ENCODE measurements at places on chromosomes 3 and 15.

- DNase-seq: no peak
These were observed 30.8 kb downstream of the MCTP2 start for GRCh38 chr15:94262201-94262600.

- DNase-seq: no peak
These were observed 75.3 kb downstream of the ZNF609 start for GRCh38 chr15:64535460-64536243.

DNA sequence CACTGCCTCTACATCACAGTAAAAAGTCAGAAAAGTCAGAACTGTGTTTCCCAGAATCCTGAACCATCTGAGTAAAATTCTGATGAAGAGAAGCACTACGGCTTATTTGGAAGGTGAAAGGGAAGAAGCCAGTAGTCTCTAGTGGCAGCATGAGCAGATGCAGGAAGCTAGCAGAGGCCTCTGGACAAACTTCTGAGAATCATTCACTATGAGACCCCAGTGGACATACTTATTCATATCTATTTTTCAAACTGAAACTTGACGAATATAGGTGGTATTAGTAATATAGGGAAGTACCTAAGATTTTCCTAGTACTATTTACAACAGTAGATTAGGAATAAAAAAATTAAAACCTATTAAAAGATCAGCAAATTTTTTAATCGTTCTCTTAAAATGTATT is 272.8 kb upstream of the TTC14 start:
- no peak for DNase-seq

GRCh38 chr3:64080616-64081234 is 57.4 kb upstream of the PSMD6 start:
- DNase-seq: no peak

GRCh38 chr3:49882166-49882565 is 12.5 kb upstream of the CAMKV start:
- no peak for DNase-seq

DNA sequence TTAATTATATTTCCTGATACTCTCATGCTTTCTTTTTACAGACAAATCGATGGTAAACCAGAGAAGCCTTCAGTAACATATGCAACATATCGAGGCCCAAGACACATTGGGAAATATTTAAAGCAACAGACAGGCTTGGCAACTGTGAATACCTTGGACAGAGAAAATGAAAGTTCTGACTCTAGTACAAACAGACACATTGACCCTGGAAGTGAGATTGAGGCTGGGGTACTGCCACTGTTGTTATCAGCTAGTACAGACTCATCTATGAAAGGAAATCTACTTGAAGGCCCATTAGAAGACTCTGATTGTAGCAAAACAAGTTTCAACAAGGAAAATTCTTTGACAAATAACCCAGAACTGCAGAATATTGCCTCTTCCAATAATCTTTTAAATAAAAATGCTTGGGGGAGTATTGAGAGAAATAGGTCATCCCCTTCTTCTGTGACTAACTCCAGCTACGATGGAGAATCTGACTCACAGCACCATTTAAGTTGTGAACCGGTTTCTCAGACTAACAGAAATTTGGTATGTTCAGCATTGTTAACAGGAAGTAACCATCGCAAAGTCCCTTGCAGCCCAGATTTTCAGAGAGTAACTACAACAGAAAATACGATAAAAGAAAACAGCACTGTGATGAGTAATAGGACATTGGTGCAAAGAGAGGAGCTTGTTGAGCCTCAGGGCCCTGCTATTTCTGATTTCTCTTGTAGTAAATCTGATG is 50.2 kb downstream of the CRYBG3 start:
- no peak for DNase-seq

- no peak for DNase-seq
These were observed 52.0 kb downstream of the CCR3 start for GRCh38 chr3:46293991-46294833.

- no peak for DNase-seq
These were observed 14.2 kb downstream of the RBPMS2 start for GRCh38 chr15:64761156-64761555.

DNA sequence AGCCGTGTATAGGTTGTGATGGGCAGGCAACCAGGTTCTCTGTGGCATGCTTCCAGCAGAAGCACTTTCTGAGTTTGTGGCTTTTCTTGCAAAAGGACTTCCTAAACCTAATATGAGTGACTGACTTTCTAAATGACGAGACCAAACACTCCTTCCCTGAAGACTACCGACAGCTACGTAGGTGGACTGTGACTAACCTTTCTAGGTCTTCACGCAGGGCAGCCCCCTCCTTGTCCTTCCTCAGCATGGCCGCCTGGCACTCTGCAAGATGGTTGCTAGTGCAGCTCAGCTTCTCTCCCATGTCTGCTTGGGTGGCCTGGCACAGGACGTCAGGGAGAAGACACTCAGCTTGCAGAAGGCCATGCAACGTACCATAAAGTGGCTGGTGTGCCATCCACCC is 20.9 kb downstream of the CXCR6 start:
- DNase-seq: no peak

DNA sequence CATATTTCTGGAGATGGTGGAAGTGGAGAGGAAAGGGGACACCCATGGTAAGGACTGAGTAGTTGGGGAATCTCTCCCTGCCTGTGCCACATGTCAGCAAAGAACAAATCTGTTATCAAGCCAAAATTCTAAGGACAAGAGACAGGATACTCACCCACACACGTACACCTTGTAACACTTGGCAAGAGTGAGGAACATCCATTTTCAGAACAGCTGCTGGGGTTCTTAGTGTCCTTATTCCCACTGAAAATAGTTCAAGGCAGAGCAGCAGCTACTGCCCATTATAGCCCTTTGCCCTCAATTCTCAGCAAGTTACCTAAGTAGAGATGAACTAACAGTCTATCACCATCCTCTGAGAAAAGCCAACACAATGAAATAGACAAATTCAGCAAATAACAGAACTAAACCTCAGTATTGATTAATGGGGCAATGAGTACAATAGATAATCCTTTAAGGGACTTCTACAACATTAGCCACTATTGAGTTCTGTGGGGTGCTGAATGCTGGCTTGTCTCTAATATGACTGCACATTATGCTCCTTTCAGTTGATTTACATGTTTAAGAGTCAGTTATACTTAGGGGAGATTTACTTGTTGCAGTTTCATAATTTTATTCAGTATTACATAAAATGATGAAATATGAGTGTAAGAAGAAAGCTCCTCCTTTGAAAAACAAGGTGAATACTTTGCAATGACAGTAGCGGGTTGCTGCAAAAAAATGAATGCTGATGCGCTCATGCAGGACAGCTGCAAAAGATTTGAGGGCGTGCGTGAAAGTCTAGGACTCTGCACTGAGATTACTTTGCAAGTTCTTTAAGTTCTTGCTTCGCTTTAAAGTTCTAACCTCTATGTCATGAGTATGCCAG is 22.4 kb downstream of the SENP5 start:
- no peak for DNase-seq
